ENCODE measurements at places on chromosomes 11 and 22.
A peak's percentile ranks its signal among the peaks of the same experiment; 100 is the strongest.

DNA sequence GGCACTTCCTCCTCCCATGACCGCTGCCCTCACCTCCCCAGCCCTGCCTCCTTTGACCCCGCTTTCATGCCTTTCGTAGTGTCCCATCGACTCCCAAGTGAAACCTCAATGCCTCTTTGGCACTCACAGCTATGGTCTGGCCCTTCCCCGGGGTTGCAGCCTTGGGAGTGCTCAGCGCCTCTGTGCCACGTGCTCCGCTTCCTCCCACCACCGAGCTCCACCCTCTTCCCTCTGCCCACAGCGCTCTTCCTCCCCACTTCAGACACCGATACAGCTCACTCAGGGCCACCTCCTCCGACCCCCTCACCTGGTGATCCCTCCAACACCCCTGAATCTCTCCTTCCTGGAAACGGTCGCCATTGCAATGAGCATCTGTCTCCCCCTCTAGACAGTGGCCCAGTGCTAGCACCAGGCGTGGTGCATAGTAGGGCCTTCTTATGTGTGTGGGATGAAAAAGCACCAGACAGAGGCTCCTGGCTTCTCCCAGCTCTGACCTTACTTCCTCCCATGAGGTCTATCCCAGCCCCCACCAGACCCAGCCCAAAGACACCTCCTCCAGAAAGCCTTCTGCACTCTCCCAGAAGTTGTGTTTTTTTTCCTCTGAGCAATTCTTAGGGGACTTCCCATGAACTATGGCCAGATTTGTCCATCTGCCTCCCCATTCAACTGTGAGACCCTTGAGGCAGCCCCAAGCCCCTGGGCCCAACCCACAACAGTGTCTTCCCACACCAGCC, 16.4 kb upstream of the SCGB1A1 start:
- H3K27ac ChIP-seq = no peak overlapping the region
- H3K27me3 ChIP-seq = no peaks in the 10 kb centered on the region
- no peak overlapping the region for H3K4me3 ChIP-seq
- DNase-seq = peak; percentile 22
- no peaks in the 10 kb centered on the region for H3K36me3 ChIP-seq
- H3K4me1 ChIP-seq = peaks cover 11% of the 10 kb centered on the region

- no peak overlapping the region for H3K4me3 ChIP-seq
- H3K27me3 ChIP-seq = no peaks in the 10 kb centered on the region
- peaks cover 32% of the 10 kb centered on the region for H3K4me1 ChIP-seq
- no peak for DNase-seq
Observed at GRCh38 chr11:74701351-74701750, 29.9 kb downstream of the CHRDL2 start.

DNA sequence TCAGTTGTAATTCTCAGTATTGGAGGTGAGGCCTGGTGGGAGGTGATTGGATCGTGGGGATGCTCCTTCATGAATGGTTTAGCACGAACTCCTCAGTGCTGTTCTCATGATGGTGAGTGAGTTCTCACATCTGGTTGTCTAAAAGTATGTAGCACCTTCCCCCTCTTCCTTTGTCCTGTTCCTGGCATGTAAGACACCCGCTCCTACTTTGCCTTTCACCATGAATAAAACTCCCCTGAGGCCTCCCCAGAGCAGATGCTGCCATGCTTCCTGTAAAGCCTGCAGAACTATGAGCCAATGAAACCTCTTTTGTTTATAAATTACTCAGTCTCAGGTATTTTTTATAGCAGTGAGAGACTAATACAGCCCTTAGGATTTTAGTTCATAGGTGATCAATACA, 191.5 kb downstream of the MAML2 start:
- no peak overlapping the region for H3K27ac ChIP-seq
- no peak for DNase-seq
- no peaks in the 10 kb centered on the region for H3K27me3 ChIP-seq
- H3K4me3 ChIP-seq = no peak overlapping the region
- H3K4me1 ChIP-seq = peaks cover 7% of the 10 kb centered on the region

DNA sequence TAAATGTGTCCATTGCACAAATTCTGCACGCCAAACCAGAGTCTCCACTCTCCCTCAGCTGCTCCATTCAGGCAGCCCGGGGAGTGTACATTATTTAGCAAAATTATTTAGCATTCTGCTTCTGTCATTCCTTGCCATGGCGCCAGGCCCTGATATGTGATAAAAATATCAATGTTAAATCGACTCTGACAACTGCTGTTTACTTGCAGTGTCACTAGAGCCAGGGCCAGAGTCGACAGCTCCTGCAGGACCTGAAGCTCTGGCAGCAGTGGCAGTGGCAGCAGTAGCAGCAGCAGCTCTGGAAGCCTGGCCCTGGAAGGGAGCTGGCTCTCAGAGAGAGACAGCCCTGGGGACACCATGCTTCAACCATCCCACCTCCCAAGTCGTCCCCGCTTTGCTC, 224.5 kb downstream of the BUD13 start:
- H3K4me1 ChIP-seq = no peaks in the 10 kb centered on the region
- no peak overlapping the region for H3K27ac ChIP-seq
- no peak for DNase-seq
- no peaks in the 10 kb centered on the region for H3K36me3 ChIP-seq

All from body of pancreas (tissue), 4 donors.